Stimulated activated CD4-positive, alpha-beta T cell treated with anti-CD3 and anti-CD28 coated beads, TNF-alpha, amount 100 ng/mL, for 48 hours (primary cell): ENCODE measurements at places on chromosomes 3 and 15.

DNA sequence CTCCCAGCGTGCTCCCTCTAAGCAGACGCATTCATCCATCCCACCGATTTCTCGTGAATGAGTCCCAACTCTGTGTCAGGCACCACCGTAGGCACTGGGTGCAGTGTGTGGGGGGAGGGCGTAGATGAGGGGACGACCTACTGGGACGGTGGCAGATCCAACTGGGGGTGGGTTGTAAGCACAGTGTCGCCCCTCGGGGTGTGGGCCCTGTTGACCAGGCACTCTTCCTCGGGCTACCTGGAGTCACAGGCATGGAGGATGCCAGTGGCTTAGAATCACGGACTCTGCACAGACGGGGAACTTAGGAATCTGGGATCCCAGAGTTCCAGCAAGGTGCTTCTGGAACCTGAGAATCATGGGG, 66.2 kb downstream of the SLC6A6 start:
- DNase-seq: no peak

- DNase-seq: no peak
These were observed 69.2 kb downstream of the ATP8B4 start for GRCh38 chr15:50049871-50050270.

GRCh38 chr3:187465503-187465902, 97.3 kb downstream of the RTP4 start:
- DNase-seq: no peak

DNA sequence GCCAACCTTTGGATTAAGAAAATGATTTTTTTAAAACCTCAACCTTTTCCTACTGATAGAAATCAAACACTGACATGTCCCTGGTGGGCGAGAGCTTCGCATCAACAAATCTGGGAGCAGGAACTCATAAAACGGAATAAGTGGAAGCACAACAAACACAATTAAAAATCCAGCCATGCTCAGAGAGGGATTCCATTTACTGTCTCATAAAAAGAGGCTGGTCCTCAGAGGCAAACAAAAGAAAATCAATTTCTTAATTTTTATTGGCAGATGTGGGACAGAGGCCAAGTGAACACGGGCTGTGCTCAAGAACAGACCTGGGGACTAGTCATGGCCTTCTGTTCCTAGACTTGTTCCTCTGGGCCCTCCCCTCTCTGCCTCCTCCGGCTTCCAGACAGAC, 214.5 kb downstream of the NTRK3 start:
- DNase-seq: no peak

DNA sequence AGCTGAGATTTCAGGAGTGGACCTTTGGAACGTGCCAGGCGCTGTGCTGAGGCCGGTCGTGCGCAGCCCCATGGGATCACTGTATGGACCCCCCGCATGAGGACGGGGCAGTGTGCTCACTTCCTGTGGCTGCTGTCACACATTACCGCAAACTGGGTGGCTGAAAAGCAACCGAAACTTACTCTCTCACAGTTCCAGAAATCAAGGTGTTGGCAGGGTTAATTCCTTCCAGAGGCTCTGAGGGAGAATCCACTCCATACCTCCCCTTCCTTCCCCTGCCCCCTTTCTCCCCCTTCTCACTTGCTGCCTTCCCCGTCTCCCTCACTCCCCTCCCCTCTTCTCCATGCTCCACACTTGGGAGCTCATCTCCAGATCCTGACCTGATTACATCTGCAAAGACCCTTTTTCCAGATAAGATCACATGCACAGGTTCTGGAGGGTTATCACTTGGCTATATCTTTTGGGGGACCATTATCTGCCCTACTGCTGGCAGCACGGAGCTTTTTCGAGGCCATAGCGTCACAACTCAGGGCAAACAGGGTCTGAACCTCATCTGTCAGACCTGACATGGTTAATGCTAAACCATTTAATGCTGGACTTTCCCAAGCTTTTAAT, 41.2 kb downstream of the KLF13 start:
- DNase-seq: no peak

GRCh38 chr3:168707900-168708299, 612.2 kb upstream of the GOLIM4 start:
- DNase-seq: no peak

DNA sequence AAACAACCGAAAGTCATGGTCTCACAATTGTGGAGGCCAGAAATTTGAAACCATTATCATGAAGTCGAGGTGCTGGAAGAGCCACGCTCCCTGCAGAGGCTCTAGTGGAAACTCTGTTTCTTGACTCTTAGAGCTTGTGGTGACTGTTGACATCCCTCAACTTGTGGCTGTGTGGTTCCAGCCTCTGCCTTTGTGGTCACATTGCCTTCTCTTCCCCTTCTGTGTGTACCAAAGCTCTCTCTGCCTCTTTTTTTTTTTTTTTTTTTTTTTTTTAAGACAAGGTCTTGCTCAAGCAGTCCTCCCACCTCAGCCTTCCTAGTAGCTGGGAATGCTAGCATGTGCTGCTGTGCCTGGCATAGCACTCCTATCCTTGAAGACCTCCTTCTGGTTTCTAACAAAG, 48.7 kb upstream of the CRTC3 start:
- DNase-seq: no peak

- no peak for DNase-seq
These were observed 50.0 kb upstream of the DGKG start for GRCh38 chr3:186411994-186412393.

DNA sequence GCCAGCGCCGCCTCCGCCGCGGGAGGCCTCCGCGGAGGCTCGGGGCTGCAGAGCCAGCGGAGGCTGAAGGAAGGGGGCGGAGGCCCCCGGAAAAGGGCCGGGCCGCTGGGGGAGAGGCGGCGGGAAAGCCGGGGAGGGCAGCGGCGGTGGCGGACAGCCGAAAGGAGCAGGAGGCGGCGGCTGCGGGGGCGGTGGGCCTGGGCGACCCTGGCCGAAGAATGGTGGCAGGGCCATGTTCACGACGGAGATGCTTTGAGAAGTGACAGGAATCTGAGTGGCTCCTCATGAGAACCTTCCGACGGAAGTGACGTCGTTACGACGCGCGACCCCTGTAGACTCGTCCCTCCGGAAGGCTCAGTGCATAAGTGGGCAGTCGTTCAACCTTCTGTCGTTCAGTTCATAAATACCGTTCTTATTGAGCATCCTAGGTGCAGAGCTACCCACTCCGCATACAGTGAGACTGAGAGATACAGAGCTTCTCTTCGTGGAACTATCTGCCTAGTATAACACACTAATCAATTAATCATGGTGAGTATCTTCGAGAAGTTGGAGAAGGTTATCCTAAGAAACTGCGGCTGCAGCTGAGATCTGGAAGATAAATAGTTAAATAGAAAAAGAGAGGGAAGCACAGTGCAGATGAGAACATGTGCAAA, at the start of gene PDCD7:
PDCD7 (minus strand) TSS at position 261 of the 653 bp plus-strand sequence; CDS start at position 234, 27 bp downstream.
- DNase-seq: peak; percentile 71

- no peak for DNase-seq
These were observed 44.9 kb upstream of the SEC13 start for GRCh38 chr3:10365791-10366190.

- DNase-seq: no peak
These were observed 126.5 kb downstream of the ADAMTS17 start for GRCh38 chr15:100215031-100215842.

- DNase-seq: no peak
These were observed 16.9 kb downstream of the ACKR2 start for GRCh38 chr3:42826141-42826540.

GRCh38 chr3:43361077-43361476, 74.7 kb downstream of the SNRK start:
- no peak for DNase-seq

GRCh38 chr15:77348511-77348910, 71.4 kb downstream of the PEAK1 start:
- no peak for DNase-seq

DNA sequence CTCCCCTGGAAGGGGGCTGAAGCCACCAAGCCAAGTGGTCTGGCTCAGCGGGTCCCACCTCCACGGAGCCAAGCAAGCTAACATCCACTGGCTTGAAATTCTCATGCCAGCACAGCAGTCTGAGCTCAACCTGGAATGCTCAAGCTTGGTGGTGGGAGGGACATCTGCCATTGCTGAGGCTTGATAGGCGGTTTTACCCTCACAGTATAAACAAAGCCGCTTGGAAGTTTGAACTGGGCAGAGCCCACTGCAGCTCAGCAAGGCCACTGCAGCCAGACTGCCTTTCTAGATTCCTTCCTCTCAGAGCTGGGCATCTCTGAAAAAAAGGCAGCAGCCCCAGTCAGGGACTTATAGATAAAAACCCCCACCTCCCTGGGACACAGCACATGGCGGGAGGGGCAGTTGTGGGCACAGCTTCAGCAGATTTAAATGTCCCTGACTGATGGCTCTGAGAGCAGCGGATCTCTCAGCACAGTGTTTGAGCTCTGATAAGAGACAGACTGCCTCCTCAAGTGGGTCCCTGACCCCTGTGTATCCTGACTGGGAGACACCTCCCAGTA, 23.2 kb upstream of the IGSF10 start:
- DNase-seq: no peak

- DNase-seq: no peak
These were observed 14.5 kb downstream of the MAN2A2 start for GRCh38 chr15:90917569-90917968.

DNA sequence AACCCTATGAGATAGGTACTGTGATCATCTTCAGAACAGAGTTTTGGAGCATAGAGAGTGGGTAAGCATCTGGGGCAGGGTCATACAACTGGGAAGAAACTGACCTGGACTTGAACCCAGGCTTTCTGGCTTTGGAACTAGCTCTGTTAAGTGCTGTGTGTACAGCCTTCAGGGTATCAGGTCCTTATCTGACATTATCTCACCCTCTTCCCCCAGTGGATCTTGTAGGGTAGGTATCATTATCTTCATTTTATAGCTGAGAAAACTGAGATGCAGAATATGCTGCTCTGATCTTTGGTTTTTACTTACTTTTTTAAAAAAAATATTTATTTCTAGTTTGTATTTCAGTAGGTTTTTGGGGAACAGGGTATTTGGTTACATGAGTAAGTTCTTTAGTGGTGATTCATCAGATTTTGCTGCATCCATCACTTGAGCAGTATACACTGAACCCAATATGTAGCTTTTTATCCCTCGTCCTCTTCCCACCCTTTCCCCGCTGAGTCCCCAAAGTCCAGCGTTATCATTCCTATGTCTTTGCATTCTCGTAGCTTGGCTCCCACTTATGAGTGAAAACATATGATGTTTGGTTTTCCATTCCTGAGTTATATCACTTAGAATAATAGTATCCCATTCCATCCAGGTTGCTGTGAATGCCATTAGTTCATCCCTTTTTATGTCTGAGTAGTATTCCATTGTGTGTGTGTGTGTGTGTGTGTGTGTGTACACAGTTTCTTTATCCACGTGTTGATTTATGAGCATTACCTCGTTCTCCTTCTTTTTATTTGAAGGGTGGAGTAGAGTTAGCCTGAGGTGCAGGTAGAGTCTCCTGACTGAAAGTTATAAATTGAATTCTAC, 271.2 kb downstream of the PTPRG start:
- no peak for DNase-seq

- DNase-seq: peak; percentile 62
These were observed 130.2 kb upstream of the TPRG1 start for GRCh38 chr3:189041482-189042090.

DNA sequence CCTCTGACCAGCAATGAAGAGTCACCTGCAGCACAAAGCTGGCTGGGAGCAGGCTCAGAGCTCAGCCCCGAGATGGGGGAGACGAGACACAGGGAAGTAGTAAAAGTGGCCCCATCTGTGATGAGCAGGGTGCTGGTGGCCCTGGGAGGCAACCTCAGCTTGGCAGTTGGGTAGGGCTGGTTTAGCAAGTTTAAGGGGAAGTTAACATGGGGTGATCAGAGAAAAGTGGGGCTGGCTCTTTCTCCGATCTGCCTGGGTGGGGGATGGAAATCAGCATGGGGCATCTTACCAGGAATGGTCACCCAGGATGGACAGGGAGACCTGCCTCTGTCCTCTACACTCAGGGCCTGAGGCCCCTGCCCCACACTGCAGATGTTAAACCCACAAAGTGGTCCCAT, 29.9 kb upstream of the SFMBT1 start:
- DNase-seq: no peak
